ENCODE measurements at places on chromosomes 7 and 10.

DNA sequence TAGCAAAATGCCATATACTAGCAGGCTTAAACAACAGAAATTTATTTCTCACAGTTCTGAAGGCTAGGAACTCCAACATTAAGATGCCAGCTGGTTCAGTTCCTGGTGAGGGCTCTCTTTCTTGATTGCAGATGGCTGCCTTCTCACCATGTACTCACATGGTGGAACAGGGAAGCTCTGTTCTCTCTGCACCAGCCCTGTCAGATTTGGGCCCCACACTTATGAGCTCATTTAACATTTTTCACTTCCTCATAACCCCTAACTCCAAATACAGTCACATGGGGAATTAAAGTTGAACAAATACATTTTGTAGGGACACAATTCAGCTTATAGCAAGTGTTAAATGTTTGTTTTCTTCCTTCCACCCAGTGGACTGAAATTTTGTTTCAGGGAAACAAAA, 218.6 kb upstream of the TAC1 start:
- no peak for DNase-seq

DNA sequence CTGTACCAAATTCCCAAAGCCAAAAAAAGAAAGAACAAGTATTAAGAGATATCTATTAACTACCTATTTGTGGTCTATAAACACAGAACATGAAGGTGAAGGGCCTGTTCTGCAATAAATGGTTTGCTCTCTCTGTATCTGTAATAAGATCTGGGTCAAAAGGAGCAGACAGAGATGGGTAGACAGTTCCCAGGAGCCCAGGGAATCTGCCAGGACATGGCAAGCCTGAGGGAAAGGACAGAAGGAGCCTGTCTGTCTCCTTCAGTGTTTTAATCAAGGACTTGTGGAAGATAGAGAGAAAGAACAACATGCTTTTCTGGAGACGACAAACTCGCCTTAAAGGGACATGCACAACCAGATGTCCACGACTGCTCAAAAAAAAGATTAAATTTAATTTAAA, 165.7 kb downstream of the ELMO1 start:
- no peak for DNase-seq

DNA sequence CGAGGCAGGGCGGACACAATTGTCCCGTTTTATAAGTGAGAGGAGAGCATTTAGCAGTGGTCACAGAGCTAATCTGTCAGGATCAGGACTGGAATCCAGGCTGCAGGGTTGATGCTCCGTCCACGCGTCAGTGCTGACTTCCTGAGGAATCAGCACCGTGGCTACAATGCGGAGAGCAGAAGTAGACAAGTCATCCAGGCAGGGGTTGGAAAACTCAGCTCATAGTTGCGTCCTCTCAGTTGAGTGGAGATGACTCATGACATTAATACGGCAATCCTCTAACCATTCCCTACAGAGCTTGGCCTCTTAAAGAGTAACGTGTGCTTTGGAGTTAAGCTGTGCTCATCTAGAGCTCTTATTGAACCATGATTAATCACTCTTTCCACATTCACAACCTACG, 17.1 kb upstream of the HTR5A start:
- DNase-seq: no peak

DNA sequence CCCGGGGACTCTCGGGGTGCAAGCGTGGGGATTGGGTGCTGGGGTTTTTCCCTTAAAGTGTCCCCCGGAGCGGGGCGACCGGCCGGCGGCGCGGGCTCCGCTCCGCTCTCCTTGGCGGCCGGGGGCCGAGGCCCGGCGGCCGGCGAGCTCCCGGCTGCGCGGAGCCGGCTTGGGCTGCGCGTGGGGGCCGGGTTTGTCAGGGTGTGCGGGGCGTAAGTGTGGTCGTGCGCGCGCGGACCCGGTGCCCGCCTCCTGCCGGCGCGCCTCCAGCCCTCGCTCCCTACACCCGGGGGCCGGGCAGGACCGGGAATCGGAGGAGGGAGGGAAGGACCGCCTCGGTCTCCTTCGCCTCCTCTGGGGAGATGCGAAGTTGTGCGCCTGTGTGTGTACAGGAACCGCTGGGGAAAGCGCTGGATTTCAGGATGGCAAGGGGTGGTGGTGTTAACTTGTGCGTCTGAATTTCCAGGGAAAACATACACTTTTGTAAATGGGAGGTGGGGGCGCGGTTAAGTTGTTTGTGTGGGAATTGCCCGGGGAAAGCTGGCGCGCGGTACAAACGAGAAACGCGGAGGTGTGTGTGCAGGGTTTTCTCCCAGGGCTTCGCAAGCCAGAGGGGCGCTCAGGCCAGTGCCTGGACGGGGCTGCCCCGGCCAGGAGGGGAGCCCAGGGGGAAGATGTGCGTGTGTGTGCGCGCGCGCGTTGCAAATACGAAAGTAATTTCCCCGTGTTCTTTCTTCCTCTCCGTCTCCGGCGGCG, 737 bp downstream of the ZMIZ1 start:
- DNase-seq: peak; percentile 41

DNA sequence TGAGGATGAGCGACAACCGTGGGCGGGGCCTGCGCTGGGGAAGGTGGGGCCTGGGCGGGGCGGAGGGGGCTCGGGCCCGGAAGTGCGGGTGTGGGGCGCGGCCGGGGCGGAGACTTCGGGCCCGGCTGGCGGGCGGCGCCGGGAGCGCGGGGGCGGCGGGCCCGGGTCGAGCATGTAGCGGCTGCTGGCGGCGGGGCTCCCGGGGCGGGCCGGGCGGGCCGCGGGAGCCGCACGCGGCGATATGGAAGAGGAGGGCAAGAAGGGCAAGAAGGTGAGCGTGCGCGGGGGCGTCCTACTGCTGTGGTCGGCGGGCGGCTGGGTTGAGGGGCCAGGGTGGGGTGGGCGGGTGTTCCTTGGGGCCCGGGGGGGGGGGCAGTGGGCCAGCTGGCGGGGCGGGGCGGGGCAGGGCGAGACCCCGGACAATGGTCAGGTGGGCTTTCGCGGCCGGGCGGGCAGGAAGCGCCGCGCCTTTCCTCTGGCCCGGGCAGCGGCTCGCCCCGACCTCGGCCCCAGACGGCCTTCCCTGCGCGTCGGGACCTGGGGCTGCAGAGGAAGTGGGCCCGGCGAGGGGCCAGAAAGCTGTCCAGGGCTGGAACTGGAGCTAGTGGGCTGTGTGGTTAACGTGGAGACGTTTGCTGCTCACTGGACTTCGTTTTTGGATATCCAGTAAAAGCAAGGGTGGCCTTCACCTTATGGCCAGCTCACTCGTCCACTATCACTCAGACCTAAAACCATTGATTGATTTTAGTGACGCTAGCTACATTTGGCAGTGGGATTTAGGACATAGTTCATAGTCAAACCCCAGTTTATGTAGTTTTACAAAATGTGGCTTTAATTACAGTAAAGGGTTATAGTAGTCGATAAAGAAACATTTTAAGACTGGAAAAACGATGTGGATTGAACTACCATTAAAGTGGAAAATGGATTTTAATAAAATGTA, at the start of gene CCM2:
CCM2 (plus strand) TSS at position 109 of the 940 bp plus-strand sequence; CDS start at position 242, 133 bp downstream.
- DNase-seq: no peak

DNA sequence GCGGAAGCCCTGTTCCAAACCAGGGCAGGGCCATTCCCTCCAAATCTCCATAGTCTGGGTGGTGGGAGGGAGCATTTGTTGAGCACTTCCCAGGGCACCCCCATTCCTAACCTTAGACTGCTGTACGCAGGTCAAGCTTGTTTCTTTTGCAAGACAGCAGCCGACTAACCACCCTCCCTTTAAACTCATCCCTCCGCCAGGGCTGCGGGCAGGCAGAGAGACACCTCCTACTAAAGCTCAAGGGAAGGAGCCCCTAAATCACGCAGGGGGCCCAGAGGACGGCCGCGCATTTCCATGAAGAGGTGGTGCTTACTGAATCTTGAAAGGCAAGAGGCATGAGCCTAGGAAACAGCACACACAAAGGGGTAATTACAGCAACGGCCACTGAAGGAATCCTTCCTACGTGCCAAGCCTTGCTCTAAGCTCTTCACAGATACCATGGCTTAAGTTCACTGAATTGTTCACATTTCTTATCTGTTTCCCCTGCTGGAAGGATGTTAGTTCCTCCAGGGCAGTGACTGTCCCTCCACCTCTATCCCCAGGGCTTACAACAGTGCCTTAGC, 90.0 kb downstream of the PROSER2 start:
- DNase-seq: no peak

GRCh38 chr10:69107699-69108098, 16.3 kb upstream of the VPS26A start:
- DNase-seq: no peak

- no peak for DNase-seq
Measured at GRCh38 chr7:133584956-133585668, 332.2 kb downstream of the EXOC4 start.

DNA sequence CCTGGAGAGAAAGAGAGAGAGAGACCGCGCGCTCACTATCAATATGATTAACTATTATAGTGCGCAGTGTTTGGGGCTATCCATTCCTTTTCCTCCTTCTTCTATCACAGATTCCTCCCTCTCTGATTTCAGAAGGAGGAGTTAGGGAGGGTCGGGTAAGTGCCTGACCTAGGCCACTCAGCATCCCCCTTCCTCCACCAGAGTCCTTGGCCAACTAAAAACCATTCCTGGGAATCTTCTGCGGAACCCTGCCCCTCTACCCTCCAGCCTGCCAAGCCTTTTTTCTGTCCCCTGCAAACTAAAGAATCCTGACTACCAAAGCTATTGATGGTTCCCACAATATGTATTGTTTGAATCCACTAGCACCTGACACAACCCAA, 256.2 kb upstream of the NFE2L3 start:
- DNase-seq: no peak

- DNase-seq: no peak
Measured at GRCh38 chr10:121574519-121575166, 23.6 kb downstream of the FGFR2 start.

Data from left kidney (tissue), 8 donors.